Effector memory CD8-positive, alpha-beta T cell (primary cell): ENCODE measurements at places on chromosomes 3 and 15.

DNA sequence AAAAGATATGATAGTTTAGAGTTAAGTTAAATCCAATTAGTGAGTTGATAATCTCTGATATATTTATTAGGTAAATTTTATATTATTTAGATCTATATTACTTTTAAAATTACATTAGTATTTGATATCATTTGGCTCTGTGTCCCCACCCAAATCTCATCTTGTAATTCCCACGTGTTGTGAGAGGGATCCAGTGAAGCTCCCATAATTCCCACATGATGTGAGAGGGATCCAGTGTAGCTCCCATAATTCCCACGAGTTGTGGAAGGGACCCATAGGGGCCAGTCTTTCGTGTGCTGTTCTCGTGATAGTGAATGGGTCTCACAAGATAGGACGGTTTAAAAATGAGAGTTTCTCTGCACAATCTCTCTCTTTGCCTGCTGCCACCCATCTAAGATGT lies 1183.6 kb downstream of the NSUN3 start:
- DNase-seq, result no peak
- no peak overlapping the region for H3K27ac ChIP-seq
- H3K27me3 ChIP-seq, result no peaks in the 10 kb centered on the region
- H3K4me3 ChIP-seq, result no peak overlapping the region

GRCh38 chr15:99613481-99613880 lies 47.7 kb downstream of the MEF2A start:
- peaks cover 30% of the 10 kb centered on the region for H3K4me1 ChIP-seq
- no peak for DNase-seq
- H3K27me3 ChIP-seq, result no peaks in the 10 kb centered on the region

DNA sequence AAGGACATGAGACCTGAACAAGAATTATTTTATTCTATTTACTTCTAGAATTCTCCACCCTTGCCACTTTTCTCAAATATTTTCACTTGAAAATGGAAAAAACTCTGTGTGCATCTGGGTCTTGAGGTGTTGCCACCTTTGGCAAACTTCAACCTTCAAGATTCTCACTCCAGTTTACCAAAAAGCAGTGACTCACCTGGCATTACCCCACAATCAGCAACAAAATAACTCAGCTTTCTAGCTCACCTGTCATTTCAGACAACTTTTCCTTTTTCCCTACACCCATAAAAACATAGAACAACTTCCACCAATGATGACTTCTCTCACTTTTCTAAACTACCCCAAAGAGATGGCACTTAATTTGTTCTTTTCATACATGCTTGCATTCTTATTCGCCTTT lies 115.8 kb downstream of the DUT start:
- H3K27me3 ChIP-seq, result peaks cover 20% of the 10 kb centered on the region
- no peak overlapping the region for H3K27ac ChIP-seq
- no peaks in the 10 kb centered on the region for H3K36me3 ChIP-seq
- no peak overlapping the region for H3K4me3 ChIP-seq
- no peak for DNase-seq

DNA sequence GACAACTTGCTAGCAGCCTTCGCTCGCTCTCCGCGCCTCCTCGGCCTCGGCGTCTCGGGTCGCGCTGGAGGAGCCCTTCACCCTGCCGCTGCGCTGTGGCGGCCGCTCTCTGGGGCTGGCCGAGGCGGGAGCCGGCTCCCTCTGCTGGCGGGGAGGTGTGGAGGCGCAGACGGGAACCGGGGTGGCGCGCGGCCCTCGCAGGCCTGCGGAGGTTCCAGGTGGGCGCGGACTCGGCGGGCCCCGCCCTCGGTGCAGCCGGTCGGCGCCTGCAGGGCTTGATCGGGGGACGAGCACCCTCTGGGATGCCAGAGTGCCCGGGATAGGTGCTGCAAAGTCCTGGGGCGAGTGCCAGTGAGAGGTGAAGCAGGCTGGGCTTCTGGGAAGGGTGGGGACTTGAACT lies 989.9 kb downstream of the ROBO2 start:
- H3K36me3 ChIP-seq, result no peaks in the 10 kb centered on the region
- no peak overlapping the region for H3K4me3 ChIP-seq
- H3K4me1 ChIP-seq, result no peaks in the 10 kb centered on the region
- DNase-seq, result no peak
- no peak overlapping the region for H3K27ac ChIP-seq

- H3K27me3 ChIP-seq, result peaks cover 29% of the 10 kb centered on the region
- H3K36me3 ChIP-seq, result no peaks in the 10 kb centered on the region
- no peak overlapping the region for H3K27ac ChIP-seq
- peaks cover 6% of the 10 kb centered on the region for H3K4me1 ChIP-seq
- DNase-seq, result no peak
- H3K4me3 ChIP-seq, result no peak overlapping the region
Observed at GRCh38 chr15:94008104-94009074, 223.0 kb upstream of the MCTP2 start.

GRCh38 chr3:61177450-61177849 lies 73.8 kb downstream of the FHIT start:
- no peak overlapping the region for H3K27ac ChIP-seq
- no peak overlapping the region for H3K4me3 ChIP-seq
- no peaks in the 10 kb centered on the region for H3K27me3 ChIP-seq

DNA sequence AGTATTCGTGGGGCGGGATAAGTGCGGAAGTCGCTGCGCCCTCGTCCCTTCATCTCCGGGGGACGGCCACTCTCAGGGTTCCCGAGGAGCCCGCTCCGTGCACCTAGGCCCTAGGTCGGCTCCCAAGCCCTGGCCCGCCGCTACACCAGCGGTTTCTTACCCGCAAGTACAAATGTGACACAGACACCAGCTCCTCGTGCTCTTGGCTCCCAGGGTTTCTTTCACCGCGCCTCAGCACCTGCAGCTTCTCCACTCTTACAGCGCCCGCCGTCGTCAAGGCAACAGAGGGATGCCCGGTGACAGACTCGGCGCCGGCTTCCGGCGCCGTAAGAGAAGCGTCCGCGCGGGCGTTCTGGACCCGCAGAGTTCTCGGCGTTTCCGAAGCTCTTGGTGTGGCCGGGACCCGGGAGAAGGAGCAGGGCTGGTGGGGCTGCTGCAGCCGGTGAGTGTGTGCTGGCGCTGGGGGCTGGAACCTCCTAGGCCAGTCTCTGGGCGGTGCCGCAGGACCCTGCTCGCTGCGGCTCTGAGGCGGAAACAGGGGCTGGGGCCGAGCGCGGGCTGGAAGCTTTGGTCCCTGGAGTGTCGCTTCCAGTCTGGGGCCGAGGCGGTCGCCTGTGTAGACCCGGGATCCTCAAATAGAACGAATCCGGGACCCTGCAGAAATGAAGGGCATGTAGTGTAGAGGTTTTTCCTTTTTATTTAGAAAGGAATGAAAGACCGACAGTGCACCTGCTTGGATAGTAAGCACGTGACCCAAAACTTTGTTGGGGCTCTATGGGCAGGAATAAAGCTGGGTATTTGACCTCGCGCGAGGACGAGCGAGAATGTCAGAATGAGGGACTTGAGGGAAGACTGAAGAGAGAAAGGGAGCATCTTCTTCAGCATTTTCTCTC lies 155.4 kb upstream of the GOLGA6L4 start:
- H3K36me3 ChIP-seq, result no peaks in the 10 kb centered on the region
- DNase-seq, result no peak
- H3K27me3 ChIP-seq, result peaks cover 69% of the 10 kb centered on the region
- H3K4me1 ChIP-seq, result peaks cover 10% of the 10 kb centered on the region

GRCh38 chr15:54843006-54843405 lies 353.7 kb downstream of the RSL24D1 start:
- H3K27me3 ChIP-seq, result no peaks in the 10 kb centered on the region
- no peak for DNase-seq
- no peak overlapping the region for H3K4me3 ChIP-seq
- no peak overlapping the region for H3K27ac ChIP-seq
- no peaks in the 10 kb centered on the region for H3K36me3 ChIP-seq

DNA sequence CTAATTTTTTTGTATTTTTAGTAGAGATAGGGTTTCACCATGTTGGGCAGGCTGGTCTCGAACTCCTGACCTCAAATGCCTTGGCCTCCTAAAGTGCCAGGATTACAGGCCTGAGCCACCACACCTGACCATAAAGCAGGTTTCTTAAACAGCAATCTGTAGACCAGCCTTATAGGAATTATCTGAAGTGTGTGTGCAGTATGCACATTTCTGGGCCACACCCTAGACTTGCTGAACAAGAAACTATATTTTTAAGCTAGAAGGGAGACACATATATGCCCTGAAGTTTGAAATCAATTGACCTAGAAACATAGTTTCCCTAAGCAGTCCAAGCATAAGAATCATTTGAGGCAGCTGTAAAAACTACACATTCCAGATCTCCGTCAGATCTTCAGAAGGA lies 805.7 kb downstream of the TUSC7 start:
- DNase-seq, result no peak
- no peak overlapping the region for H3K4me3 ChIP-seq
- H3K4me1 ChIP-seq, result no peaks in the 10 kb centered on the region
- no peak overlapping the region for H3K27ac ChIP-seq

GRCh38 chr3:116445990-116446389 lies 703 bp upstream of the LSAMP start:
- no peak overlapping the region for H3K4me3 ChIP-seq
- H3K27me3 ChIP-seq, result no peaks in the 10 kb centered on the region
- DNase-seq, result no peak
- no peaks in the 10 kb centered on the region for H3K36me3 ChIP-seq
- no peaks in the 10 kb centered on the region for H3K4me1 ChIP-seq

DNA sequence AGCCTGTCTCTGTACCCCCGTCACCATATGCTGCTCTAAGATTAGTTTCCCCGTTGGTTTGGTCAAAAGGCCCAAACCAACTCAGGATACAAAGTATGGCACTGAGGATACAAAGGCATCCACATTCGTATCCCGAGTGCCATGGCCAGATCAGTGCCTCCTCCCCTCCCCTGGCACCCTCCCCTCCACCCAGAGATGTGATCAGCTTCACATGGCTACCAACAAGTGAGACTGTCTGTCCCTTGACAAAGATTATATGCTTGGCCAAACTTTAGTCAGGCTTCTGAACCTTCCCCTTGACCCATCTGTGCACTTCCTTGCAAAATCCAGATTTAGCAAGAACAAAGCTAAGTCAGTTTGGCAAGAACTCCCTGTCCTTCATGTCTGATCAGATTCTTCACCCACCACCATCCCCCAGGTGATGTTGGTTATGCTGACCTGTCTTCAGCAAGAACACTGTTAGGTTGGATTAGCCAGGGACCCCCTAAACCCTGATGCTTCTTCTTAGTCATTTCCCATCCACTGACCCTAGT lies 61.7 kb downstream of the KLF15 start:
- H3K36me3 ChIP-seq, result no peaks in the 10 kb centered on the region
- DNase-seq, result no peak
- H3K4me1 ChIP-seq, result no peaks in the 10 kb centered on the region
- peaks cover 42% of the 10 kb centered on the region for H3K27me3 ChIP-seq
- no peak overlapping the region for H3K4me3 ChIP-seq
- H3K27ac ChIP-seq, result no peak overlapping the region

GRCh38 chr15:35309886-35310285 lies 224.8 kb upstream of the NANOGP8 start:
- no peak for DNase-seq
- H3K27ac ChIP-seq, result no peak overlapping the region
- no peaks in the 10 kb centered on the region for H3K27me3 ChIP-seq
- no peak overlapping the region for H3K4me3 ChIP-seq
- no peaks in the 10 kb centered on the region for H3K4me1 ChIP-seq

DNA sequence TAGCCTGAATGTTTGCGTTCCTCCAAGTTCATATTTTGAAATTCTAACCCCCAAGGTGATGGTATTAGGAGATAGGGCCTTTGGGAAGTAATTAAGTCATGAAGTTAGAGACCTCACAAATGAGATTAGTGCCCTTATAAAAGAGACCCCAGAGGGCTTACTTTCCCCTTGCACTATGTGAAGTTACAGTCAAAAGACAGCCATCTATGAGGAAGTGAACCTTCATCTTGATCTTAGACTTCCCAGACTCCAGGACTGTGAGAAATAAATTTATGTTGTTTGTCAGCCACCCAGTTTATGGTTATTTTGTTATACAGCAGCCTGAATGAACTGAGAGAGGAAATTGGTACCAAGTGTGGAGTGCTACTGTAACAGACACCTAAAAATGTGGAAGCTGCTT lies 74.4 kb downstream of the DAPK2 start:
- DNase-seq, result no peak
- peak overlapping the region; percentile 56 for H3K4me3 ChIP-seq
- peak overlapping the region; percentile 95 for H3K27ac ChIP-seq
- H3K4me1 ChIP-seq, result peaks cover 42% of the 10 kb centered on the region

- H3K4me3 ChIP-seq, result peak overlapping the region; percentile 74
- no peaks in the 10 kb centered on the region for H3K27me3 ChIP-seq
- H3K27ac ChIP-seq, result peak overlapping the region; percentile 11
- H3K4me1 ChIP-seq, result peaks cover 58% of the 10 kb centered on the region
Observed at GRCh38 chr15:100330221-100330620, 11.6 kb downstream of the ADAMTS17 start.

- DNase-seq, result no peak
- peaks cover 33% of the 10 kb centered on the region for H3K4me1 ChIP-seq
- H3K4me3 ChIP-seq, result no peak overlapping the region
- H3K27me3 ChIP-seq, result no peaks in the 10 kb centered on the region
Observed at GRCh38 chr3:157065201-157065600, 94.7 kb downstream of the CCNL1 start.

- H3K27me3 ChIP-seq, result no peaks in the 10 kb centered on the region
- no peak overlapping the region for H3K27ac ChIP-seq
- no peaks in the 10 kb centered on the region for H3K4me1 ChIP-seq
- no peak for DNase-seq
- no peak overlapping the region for H3K4me3 ChIP-seq
- no peaks in the 10 kb centered on the region for H3K36me3 ChIP-seq
Observed at GRCh38 chr15:35784745-35785144, 238.8 kb upstream of the DPH6 start.

DNA sequence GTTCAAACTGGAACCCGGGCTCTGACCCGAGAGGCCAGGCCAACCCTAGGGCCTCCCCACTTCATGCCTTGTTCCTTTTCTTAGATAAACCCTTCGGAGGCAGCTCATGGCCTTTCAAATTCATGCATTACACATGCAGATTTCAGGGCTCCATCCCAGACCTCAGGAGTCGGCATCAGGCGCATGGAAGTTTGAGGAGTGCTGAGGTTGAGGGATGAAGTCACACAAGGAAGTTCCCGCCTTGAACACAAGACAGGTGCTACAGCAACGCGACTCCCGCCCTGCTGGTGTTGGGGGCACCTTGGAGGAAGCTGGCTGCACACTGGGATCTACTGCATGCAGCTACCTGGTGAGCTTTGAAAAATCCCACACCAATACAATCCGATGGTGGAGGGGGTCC lies 245.2 kb upstream of the LYSMD4 start:
- H3K27ac ChIP-seq, result no peak overlapping the region
- H3K36me3 ChIP-seq, result peaks cover 4% of the 10 kb centered on the region
- H3K4me1 ChIP-seq, result no peaks in the 10 kb centered on the region
- DNase-seq, result no peak

DNA sequence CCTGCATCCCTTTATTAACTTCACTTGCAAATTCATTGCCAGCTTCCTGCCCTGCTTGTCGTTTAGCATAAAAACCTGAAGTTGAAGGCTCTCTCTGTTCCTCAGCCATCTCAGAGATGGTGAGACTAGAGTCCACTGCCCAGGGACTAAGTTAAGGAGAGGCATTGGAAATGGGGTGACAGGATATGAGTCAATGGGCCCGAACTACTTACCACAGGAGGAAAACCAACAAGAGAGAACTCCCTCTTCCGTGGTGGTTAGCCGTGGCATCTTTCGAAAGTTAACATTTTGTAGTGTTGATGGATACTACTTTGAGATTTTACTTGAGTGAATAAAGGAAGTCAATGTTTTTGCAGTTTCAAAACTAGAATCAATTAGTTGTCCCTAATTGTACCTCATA lies 65.3 kb downstream of the LRTM1 start:
- no peak overlapping the region for H3K4me3 ChIP-seq
- H3K36me3 ChIP-seq, result no peaks in the 10 kb centered on the region
- no peaks in the 10 kb centered on the region for H3K4me1 ChIP-seq
- DNase-seq, result no peak
- no peaks in the 10 kb centered on the region for H3K27me3 ChIP-seq

GRCh38 chr15:41940441-41940857 lies 31.9 kb downstream of the EHD4 start:
- H3K4me1 ChIP-seq, result peaks cover 33% of the 10 kb centered on the region
- no peaks in the 10 kb centered on the region for H3K27me3 ChIP-seq
